ENCODE measurements at places on chromosomes 5 and 9.

DNA sequence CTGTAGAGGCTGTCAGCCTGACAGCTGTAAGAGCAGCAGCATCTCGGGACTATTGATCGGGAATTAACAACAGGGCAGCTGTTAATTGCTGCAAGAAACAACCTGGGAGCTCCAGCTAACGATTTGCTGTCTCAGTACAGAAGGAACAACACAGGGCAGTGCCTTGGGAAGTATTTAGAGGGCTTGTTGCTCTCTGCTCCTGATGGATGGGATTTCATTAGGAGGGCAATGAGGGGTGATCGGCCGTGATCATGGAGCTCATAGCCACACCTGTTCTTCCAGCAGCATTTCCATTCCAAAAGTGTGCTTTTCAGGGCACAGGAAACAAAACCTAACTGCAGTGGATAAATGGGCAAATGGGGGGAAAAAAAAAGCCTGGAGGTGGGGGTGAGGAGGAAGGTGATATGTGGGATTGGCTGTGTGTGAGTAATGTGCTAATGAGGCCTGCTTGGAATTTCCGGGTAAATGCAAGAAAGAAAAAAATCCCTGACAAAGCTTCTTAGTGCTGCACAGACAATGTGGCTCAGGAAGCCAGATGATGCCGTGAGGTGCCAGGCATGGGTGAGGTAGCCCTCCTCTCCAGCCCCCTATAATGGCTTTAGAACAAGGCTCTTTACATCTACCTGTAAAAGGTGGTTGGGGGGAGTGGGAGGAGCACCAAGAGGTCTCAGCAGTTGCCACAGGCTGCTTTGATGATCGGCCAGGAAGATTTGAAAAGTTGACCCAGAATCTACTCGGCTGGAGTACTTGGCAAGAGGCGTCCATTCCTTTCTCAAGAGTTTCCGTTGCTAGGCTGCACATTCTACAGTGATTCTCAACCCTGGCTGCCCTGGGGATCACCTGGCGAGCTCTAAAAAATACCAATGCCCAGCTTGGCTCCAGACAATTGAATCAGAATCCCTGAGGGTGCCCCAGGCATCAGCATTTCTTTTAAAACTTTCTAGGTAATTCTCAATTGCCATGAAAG lies 139.5 kb upstream of the KLF9 start:
- H3K27me3 ChIP-seq: no peaks in the 10 kb centered on the region
- peaks cover 7% of the 10 kb centered on the region for H3K4me1 ChIP-seq
- DNase-seq: no peak
- no peak overlapping the region for H3K4me3 ChIP-seq
- no peaks in the 10 kb centered on the region for H3K36me3 ChIP-seq

DNA sequence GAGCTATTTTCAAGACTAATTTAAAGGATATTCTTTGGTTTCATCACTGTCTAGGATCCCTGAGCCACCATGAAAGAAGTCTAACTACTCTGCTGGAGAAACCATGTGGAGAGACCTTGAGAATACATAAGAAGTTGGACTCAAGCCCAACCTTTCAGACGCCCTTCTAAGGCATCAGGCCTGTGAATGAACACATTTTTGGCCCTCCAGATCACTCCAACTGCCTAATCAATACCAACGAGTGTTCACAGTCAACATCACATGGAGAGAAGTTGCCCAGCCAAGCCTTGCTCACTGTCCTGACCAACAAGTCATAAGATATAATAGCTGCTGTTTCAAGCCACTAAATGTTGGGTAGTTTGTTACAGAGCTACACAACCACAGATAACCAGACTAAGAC lies 100.7 kb downstream of the EPB41L4A start:
- H3K4me1 ChIP-seq: no peaks in the 10 kb centered on the region
- H3K4me3 ChIP-seq: no peak overlapping the region
- no peak for DNase-seq
- H3K36me3 ChIP-seq: no peaks in the 10 kb centered on the region

GRCh38 chr5:124929000-124929399 lies 182.6 kb upstream of the ZNF608 start:
- H3K27ac ChIP-seq: no peak overlapping the region
- H3K27me3 ChIP-seq: no peaks in the 10 kb centered on the region
- H3K4me3 ChIP-seq: no peak overlapping the region

- no peak for DNase-seq
- no peaks in the 10 kb centered on the region for H3K36me3 ChIP-seq
- H3K4me1 ChIP-seq: no peaks in the 10 kb centered on the region
- H3K4me3 ChIP-seq: no peak overlapping the region
- H3K27me3 ChIP-seq: no peaks in the 10 kb centered on the region
- H3K27ac ChIP-seq: no peak overlapping the region
Observed at GRCh38 chr5:166499447-166500240, 1791.8 kb upstream of the WWC1 start.

DNA sequence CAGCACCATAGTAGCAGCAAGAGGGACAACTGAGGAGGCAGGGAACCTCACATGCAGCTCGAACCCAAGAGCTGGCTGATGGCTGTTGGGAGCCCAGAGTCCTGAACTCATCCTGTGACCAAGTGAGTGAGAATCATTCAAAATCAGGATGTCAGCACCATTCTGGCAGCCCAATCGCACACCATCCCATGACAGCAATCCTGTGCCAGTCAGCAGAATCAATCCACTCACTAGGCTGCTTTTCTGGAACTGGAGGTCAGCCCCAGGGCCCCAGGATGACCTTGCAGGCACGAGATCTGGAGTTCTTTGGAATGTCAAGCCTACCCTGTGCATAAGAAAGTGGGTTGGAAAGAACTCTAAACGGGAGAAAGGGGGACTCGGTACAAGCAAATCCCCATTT lies 67.8 kb upstream of the TAF11L2 start:
- no peak overlapping the region for H3K27ac ChIP-seq
- H3K27me3 ChIP-seq: no peaks in the 10 kb centered on the region
- H3K4me1 ChIP-seq: no peaks in the 10 kb centered on the region
- H3K4me3 ChIP-seq: no peak overlapping the region
- no peak for DNase-seq

DNA sequence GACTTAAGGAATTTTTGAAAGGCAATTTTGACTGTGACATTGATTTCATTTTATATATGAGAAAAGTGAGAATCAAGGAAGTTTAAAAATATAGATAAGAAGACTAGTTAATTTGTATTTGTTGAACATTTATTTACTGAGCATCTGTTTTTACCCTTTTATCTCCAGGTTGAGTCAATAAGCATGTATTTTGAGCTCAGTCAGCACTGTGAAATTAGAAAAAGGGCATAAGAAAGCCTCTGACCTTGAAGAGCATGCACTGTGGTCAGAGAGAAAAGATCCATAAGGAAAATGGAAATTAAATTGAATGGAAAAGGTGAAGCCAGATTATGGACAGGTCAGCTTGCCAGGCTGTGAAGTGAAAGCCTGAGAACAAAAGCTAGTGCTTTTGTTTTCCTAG lies 44.4 kb downstream of the ELL2 start:
- no peaks in the 10 kb centered on the region for H3K36me3 ChIP-seq
- DNase-seq: no peak
- H3K4me3 ChIP-seq: no peak overlapping the region
- peaks cover 9% of the 10 kb centered on the region for H3K4me1 ChIP-seq
- H3K27me3 ChIP-seq: no peaks in the 10 kb centered on the region
- H3K27ac ChIP-seq: no peak overlapping the region

DNA sequence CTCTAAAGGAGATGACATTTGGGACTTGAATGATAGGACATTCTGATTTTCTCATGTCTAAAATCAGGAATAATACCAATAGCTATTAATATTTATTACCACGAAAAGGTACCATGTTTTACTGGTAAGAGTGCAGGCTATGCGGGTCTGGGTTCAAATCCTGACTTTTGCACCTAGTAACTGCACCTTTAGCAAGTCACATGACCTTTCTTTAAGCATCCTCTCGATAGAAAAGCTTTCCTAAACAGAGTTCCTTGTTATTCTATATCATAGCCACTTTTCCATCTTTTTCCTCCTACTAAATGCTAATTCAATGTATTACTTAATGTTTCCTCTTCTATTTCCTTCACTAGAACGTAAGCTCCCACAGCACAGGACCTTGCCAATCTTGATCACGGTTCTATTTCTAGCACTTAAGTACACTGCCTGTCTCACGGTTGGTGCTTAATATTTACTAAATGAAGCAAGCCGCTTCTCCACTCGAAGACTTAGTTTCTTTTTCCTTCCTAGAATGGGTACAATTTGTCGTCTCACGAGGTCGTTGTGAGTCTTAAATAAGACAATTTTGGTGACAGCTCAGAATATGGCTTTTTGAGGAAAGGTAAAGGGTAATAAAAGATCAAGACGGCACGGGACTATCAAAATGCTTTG lies 816 bp downstream of the RBM18 start:
- no peaks in the 10 kb centered on the region for H3K27me3 ChIP-seq
- peaks cover 26% of the 10 kb centered on the region for H3K4me1 ChIP-seq
- no peaks in the 10 kb centered on the region for H3K36me3 ChIP-seq
- peak overlapping the region; percentile 81 for H3K4me3 ChIP-seq

DNA sequence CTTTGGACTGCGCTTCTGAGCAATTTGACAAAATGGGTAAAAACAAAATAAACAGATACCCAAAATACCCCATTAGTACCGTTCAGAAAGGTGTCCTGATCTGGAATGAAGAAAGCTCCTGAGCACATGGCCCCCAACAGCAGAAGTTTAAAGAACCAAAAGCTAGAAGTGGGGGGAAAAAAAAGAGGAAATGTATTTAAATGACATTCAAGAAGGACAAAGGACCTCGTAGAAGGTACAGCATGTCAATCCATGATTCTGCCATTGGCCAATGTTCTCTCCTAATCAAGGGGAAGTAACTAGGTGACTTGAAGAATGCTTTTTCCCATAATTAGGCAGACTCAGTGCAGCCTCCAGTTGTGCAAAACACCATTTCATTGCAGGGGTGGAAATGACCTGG lies 78.6 kb downstream of the SERINC5 start:
- H3K27ac ChIP-seq: no peak overlapping the region
- DNase-seq: no peak
- H3K4me3 ChIP-seq: no peak overlapping the region
- H3K36me3 ChIP-seq: no peaks in the 10 kb centered on the region
- peaks cover 13% of the 10 kb centered on the region for H3K4me1 ChIP-seq
- no peaks in the 10 kb centered on the region for H3K27me3 ChIP-seq

GRCh38 chr9:17905781-17906175 lies 326.9 kb downstream of the SH3GL2 start:
- no peak overlapping the region for H3K27ac ChIP-seq
- H3K36me3 ChIP-seq: no peaks in the 10 kb centered on the region
- H3K27me3 ChIP-seq: no peaks in the 10 kb centered on the region
- peak overlapping the region; percentile 42 for H3K4me3 ChIP-seq
- DNase-seq: no peak

All from tibial nerve (tissue), 4 donors.